ENCODE measurements at places on chromosomes 2 and 18.
A peak's percentile ranks its signal among the peaks of the same experiment; 100 is the strongest.

DNA sequence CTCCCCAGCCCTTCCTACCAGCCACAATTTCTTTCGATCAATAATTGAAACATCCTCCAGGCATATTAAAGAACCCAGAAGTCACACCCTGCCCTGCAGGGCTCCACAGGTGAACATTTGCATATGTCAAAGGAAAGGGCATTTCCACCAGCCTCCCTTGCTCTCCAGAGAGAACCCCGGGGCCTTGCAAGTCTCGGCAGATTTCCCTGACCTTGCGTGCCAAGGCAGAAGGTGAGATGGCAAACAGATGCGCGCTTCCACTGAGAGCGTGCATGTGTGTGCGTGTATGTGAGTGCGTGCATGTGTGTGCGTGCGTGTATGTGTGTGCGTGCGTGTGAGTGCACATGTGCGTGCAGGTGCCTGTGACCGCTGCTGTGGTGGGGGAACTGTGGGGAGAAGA, 120.3 kb downstream of the INO80D start:
- DNase-seq, result no peak

- DNase-seq, result peak; percentile 6
These were observed 82.3 kb downstream of the ARL4C start for GRCh38 chr2:234414596-234414995.

GRCh38 chr2:218149848-218150440, 16.8 kb downstream of the CXCR1 start:
- DNase-seq, result no peak

DNA sequence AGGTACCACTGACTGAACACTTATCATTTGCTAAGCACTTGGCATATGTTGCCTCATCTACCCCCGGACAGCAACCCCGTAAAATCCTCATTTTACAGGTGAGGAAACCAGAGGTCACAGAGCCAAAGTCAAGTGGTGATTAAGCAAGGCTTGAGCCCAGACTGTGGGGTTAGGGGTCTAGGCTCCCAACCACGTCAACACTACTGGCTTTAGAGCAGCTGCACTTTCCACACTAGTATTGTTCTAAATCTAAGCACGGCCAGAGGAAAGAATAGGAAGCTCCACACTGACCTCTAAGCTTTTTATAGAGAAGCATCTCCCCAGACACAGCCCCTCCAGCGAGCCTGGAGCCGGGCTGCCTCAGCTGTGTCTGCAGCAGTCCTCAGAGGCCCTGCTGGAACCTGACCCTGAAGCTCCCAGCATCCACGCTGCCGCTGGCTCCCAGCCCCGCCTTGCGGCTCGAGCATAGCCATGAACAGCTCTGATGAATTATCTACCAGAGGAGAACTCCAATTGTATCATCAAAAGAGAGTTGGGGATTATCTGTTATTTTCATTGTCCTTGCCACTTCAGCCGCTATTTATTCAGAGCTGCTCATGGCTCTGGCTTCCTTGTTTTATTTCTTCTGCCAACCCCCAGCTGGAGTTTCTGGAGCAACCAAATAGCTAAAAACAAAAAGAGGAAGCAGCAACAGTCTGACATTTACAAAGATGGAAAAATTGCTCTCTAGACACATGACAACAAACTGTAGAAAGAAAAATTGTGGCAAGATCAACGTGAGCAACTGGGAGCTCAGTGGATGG, 62.2 kb upstream of the RTN4 start:
- no peak for DNase-seq

DNA sequence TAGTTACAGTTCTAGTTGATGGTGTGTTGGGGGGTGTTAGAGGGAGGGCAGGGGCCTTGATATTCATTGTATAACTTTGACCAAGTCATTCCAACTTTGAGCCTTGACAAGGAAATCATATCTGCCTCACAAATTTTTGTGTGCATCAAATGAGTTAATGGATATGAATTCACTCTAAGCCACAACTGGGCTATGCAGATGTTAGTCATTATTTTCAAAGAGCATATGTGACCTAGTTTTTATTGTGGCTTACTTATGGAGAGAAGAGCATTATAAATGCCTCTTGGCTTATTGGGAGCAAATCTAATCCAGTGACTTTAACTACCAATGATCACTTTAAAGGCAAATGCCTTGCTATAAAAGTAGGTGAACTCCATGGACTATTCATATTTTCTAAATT, 250.2 kb downstream of the LPIN1 start:
- DNase-seq, result no peak

DNA sequence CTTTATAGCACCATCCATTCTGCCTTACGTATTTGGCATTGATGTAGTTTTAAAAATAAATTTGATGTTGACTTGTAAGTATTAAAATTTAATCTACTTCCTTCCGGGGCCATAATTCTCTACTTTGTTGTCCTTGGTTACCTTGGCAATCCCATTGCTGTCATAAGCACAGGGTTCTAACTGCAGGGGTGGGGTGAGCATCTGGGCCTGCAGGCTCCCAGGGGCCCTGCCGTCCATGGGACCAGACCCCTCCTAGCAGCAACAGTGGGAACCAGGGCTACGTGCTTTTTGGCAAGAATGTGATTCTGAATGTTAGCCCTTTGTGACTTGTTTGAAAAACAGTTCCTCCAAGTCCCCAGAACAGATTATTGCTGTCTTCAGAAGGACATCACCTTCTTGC, 4.9 kb downstream of the ASAP2 start:
- no peak for DNase-seq

GRCh38 chr2:169729274-169729605, 4.4 kb upstream of the KLHL23 start:
- no peak for DNase-seq

DNA sequence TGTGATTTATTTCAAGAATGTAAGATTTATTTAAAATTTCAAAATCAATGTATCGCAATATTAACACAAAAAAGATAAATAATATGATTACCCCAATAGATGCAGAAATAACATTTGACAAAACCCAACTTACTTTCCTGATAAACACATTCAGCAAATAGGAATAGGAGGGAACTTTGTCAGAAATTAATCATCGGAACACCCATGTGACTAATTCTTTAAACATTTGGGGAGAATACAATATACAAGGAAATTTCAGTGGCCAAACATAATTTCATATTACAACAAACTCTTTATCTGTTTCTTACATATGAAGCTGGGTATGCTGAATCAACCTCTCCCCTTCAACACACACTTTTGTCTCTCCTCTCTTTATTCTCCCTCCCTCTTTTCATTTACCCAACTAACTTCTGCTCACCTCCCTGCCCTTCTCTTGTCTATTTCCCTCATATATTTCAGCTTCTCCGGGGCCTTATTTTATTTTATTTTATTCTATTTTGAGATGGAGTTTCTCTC, 309.6 kb upstream of the CNTNAP5 start:
- DNase-seq, result no peak

- DNase-seq, result no peak
These were observed 113.5 kb downstream of the COLEC12 start for GRCh38 chr18:386994-387393.

DNA sequence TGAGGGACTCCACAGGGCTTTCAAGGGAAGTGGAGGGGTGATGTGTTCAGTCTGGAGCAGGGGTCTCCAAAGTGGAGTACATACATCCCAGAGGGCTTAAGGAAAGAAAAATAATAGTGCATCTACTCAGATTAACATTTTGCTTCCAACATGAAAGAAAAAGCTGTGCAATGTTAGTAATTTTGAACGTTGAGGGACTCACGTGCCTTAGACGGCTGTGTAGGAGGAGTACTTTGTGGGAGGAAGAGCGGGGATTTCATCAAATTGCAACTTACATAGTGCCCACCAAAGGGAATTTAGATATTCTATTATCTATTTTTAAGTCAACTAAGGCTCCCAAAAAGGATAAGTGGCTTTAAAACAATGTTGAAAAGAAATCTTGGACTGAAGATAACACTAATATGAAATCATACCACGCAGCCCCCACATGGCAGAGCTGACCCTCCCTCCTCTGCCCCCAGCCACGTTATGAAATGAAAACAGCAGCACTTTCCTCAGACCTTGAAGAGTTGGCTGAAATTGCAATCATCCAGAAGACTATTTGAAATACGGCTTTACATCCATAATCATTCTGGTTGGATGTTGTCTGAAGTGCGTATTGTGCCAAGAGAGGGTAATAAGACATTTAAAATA, 42.9 kb downstream of the MEX3C start:
- DNase-seq, result no peak

GRCh38 chr18:27956001-27956640, 220.8 kb downstream of the CDH2 start:
- no peak for DNase-seq

- no peak for DNase-seq
These were observed 142.4 kb downstream of the THADA start for GRCh38 chr2:43453179-43454170.

DNA sequence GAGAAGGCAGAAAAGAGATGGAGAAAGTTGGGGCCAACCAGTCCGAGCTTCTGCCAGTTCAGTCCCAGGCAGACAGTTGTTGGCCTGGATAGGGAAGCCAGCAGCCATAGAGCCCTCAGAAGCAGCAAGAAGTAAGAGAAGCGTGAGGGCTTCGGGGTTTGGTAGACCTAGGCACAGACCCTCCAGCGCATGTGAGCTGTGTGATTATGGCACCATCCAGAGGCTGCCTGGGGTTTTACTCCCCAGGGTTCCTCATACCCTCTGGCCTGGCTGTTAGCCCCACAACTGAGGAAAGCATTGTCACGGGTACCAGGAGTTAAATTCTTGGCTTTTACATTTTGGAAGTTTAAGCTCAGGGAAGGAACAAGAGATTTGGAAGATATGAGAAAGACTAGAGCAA, 93.7 kb upstream of the RAB6C start:
- no peak for DNase-seq

DNA sequence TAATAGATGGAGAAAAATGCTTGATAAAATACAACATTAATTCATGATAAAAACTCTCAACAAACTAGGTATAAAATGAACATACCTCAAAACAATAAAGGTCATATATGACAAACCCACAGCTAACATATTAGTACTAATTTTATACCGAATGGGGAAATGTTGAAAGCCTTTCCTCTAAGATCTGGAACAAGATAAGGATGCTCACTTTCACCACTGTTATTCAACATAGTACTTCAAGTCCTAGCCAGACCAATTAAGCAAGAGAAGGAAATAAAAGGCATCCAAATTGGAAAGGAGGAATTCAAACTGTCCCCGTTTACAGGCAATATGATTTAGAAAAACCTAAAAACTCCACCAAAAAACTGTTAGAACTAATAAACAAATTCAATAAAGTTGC, 61.5 kb upstream of the CTIF start:
- DNase-seq, result no peak

GRCh38 chr18:13376298-13376840, 157.8 kb downstream of the LDLRAD4 start:
- DNase-seq, result no peak

- DNase-seq, result no peak
These were observed 5.8 kb upstream of the GBX2 start for GRCh38 chr2:236173729-236174607.

DNA sequence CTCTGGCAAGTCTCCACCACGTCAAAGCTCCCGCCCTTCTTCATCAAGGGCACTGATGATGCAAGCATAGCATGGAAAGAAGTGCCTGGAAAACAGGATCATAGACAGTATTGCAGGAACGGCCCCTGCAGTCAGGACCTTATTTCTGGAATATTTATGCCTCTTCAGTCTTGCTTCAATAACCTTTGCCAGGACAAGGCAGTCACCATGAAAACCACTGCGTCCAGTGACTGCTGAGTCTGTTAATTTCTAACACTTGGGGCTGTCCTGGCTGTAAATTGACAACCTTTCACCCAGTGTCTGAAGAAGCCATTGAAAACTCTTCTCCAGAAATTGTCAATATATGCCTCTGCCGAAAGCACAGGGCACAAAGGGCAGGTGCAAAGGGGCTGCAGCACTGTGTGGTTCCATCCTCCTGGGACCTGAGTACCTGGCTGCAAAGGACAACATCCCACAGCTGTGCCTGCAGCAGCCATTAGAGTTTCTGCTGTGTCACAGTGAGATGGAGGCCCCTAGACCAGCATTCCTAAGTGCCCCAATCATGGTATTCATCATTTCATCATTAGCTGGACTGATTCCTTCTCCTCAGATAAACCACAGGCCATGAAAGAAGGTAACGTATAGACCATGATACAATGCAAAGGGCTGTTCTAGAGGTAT, 819.6 kb downstream of the RNF144A start:
- DNase-seq, result peak; percentile 55

DNA sequence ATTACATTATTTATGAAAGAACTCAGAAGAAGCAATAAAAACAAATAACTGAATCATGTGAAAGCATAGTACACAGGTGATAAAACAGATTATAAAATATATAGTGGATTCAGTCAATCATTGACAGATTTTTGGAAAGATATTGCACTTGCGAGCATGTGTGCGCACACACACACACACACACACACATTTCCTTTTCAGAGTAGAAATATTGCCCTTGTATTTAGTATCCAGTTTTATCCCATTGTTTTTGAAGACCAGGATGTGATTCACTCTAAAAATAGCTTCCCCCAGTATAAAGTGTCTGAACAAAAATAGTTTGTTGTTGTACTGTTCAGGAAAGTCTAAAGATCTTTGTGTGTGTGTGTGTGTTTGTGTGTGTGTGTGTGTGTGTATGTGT, 145.5 kb downstream of the CALCRL start:
- DNase-seq, result no peak

DNA sequence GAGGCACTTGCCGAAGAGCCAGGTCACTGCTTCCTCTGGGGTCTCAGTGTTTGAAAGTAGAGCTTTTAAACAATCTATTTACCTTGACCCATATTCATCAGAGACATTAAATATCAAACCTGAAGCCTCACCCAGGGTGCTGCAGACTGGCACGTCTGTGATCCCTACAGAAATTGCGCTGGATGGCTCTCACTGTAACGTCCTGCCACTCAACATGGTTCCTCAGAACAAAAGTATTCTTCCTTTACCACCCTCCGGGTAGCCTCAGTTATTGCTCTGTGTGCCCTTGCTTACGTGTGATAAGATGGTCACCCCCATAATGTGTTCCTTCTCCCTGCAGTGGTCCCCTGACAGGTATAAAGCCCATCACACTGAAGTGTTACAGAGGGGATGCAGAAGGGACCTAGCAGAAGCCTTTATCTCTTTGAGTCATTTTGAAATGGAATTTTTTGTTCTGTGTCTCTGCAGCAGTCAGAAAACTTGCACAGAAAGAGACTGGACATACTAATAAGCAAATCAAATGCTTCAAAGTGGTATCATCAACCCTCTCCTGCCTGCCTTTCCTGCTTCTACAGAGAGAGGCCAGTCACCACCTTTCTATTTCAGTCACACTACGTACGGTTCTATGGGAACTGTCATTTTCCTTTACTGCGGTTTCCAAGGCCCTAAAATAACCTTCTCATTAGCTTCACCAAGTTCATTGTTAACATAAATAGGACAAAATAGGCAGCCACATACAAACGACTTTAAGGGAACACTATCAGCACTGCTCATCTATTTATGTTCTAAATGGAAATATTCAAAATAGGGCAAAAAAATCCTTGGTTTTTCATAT, 86.8 kb downstream of the METTL8 start:
- DNase-seq, result no peak

All from NCI-H2029 (cell line).